ENCODE measurements at places on chromosomes 3 and 15. TPM values are rescaled to one million over a fixed set of nuclear protein-coding genes. Genes with fewer than 3 reads are reported as not detected.

Gene DLEC1
- 3.7 TPM for total RNA-seq

Gene CGNL1
- not detected for total RNA-seq

DNA sequence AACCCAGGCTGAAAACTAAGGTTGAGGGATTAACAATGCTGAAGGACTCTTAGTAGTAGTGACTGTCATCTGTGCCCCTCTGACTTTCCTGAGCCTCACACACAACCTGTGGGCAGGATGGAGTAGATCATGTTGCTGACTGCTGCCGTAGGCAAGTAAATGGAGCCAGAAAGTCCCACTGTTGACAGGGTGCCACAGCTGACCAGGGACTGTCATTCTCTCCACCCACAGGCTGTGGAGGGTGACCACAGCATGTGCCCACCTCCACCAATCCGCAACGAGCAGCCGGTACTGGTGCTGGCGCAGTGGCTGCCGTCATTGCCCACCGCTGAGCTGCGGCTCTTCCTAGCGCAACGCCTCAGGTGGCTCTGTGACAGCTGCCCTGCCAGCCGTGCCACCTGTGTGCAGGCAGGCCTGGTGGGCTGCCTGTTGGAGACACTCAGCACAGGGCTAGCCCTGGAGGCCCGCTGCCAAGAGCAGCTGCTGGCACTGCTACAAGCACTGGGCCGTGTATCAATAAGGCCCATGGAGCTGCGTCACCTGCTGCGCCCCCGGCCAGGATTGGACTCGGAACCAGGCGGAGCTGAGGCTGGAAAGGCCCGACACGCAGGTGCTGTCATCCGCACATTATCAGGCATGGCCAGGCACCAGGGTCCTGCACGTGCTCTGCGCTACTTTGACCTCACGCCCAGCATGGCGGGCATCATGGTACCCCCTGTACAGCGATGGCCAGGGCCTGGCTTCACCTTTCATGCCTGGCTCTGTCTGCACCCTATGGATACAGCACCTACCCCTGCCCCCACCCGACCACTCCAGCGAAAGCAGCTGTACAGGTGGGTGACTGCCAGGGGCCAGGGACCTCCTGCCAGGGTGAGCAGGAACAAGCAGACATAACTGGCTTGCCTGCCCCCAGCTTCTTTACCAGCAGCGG is 15.6 kb downstream of the NBEAL2 start:
- H3K27ac ChIP-seq: no peak overlapping the region
- DNase-seq: no peak
- H3K4me1 ChIP-seq: peaks cover 18% of the 10 kb centered on the region
- no peak overlapping the region for H3K4me3 ChIP-seq

DNA sequence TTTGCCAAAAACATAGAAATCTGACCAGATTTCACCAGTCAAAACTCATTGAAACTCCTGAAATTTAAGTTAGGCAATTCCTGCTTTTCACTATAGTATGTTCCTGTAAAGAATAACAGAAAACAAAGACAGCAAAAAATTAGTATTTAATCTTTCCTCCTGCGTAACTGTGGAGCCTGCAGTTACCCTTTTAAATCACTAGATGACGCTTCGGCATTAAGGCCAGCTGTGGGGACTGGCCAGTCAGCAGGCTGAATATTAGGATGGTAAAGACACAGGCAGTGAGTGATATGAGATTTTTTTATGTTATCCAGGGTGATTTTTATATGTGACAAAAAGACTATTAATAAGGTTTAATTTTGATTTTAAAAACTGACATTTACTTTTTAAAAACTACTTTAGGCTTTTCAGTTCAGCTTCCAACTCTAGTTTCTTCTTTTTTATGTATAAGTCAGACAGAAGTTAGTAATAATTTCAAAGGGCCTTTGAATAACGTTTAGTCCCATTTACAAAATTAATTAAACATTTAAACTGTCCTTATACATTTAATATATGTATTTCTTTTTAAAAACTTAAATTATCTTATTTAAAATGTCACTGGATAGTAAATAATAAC is 165.1 kb downstream of the PPM1L start:
- no peaks in the 10 kb centered on the region for H3K36me3 ChIP-seq
- H3K27me3 ChIP-seq: peaks cover 12% of the 10 kb centered on the region
- no peaks in the 10 kb centered on the region for H3K4me1 ChIP-seq
- H3K27ac ChIP-seq: no peak overlapping the region

- no peak for DNase-seq
- H3K4me1 ChIP-seq: peaks cover 6% of the 10 kb centered on the region
- no peaks in the 10 kb centered on the region for H3K36me3 ChIP-seq
- H3K27me3 ChIP-seq: no peaks in the 10 kb centered on the region
- H3K27ac ChIP-seq: no peak overlapping the region
- no peak overlapping the region for H3K4me3 ChIP-seq
Observed at GRCh38 chr3:130117933-130118332, 36.3 kb downstream of the ALG1L2 start.

DNA sequence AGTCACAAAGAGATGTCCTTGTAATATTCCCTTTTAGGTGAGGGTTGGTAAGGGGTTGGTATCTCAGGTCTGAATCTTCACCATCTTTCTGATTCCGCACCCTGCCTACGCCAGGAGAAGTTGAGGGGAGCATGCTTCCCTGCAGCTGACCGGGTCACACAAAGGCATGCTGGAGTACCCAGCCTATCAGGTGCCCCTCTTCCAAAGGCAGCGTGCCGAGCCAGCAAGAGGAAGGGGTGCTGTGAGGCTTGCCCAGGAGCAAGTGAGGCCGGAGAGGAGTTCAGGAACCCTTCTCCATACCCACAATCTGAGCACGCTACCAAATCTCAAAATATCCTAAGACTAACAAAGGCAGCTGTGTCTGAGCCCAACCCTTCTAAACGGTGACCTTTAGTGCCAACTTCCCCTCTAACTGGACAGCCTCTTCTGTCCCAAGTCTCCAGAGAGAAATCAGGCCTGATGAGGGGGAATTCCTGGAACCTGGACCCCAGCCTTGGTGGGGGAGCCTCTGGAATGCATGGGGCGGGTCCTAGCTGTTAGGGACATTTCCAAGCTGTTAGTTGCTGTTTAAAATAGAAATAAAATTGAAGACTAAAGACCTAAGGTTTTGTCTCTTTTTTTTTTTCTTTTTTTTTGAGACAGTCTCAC is 19.8 kb downstream of the TYRO3 start:
- H3K27ac ChIP-seq: no peak overlapping the region
- DNase-seq: no peak
- no peaks in the 10 kb centered on the region for H3K4me1 ChIP-seq
- no peak overlapping the region for H3K4me3 ChIP-seq

Measured in activated naive CD8-positive, alpha-beta T cell treated with anti-CD3 and anti-CD28 coated beads, Interleukin-2, amount 10 ng/mL, durations not matched to agents 7 days and 5 days (primary cell).